ENCODE measurements at places on chromosomes 1 and 21. TPM values are rescaled to one million over a fixed set of nuclear protein-coding genes. Genes with fewer than 3 reads are reported as not detected.

DNA sequence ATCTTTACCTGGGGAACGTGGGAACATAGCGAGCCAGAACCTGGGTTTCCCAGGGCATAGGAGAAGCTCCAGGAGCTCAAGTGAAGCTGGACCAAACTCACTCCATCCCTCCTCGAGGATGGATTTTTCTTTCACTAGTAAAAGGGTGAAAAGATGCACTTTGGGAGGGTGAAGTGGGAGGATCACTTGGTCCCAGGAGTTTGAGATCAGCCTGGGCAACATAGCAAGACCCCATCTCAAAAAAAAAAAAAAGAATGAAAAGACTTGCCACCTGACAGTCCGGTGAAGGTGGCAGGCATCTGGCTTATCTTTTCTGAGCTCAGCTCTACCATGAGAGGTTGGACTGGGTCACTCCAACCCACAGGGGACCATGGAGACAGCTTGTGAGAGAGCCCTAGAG, 42.3 kb downstream of the CHAF1B start:
- no peak for DNase-seq

DNA sequence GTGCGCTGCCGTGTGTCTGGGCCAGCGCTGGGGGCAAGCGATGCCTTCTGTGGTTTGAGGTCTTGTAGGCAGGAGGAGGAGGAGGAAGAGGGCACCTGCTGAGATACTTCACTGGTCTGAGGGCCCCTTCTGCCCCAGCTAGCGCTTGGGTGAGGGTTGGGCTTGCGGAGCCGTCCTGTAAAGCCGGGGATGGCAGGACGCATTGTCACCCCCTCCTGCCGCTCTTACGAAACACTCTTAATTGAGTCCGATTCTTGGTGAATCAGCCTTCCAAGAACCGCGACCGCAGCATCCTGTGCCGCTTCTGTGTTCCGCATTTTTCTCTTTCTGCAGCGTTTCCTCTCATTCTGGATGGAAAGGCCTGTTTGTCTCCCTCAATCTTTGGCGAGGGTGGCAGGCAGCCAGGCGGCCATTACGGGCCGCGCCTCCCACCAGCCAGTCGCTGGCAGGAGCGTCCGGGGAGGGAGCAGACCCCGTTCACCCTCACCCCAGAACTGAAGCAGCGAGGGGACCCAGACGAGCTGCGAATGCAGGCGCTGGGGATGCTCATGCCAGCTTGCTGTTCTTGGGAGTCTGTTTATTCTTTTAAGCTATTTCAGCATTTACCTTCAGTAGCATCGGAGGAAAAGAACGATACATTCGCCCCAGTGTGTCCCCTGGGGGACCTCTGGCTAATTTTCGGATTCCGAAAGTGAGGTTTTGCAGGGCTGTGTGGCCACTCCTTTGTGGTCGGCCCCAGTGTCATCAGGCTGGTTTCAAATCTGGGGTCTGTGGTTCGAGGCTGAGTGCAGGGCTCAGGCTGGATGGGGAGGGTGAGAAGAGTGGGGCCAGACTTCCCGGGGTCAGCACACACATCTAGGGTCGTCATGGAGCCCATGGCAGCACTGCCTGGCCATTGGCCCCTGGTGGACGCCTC, 62.7 kb downstream of the SKI start:
- peak; percentile 74 for DNase-seq

- DNase-seq, result no peak
Observed at GRCh38 chr21:43321111-43321510, 105.8 kb downstream of the SIK1 start.

GRCh38 chr1:238677567-238677966, 708.8 kb upstream of the CHRM3 start:
- no peak for DNase-seq

GRCh38 chr1:91018006-91018405, 3.8 kb downstream of the ZNF644 start:
- no peak for DNase-seq

DNA sequence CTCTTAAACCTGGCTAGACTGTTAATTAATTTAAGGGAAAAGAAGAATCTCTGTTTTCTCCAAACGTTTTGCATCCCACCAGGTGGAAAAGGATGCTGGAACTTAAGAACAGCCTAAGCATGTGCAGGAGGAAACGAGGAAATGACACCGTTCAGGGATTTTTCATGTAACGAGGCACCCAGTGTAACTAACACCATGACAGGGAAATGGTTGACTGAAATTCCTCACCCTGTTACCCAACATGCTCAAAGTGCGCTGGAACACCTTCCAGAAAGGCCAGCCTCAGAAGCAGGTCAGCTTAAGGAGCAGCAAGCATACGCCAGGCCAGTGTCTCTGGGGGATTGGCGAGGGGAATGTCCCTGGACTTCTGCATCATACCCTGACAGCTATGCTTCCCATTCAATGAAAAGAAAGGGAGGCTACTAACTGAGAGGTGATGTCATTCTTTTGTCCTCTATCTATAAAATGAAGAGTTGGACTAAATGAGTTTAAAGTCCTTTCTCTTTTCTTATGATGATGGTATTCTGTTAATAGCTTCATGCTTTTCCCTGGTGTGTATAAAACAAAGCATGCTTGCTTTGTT, 21.6 kb downstream of the TNN start:
- no peak for DNase-seq

- DNase-seq, result no peak
Observed at GRCh38 chr1:90414201-90414600, 302.9 kb downstream of the BARHL2 start.

DNA sequence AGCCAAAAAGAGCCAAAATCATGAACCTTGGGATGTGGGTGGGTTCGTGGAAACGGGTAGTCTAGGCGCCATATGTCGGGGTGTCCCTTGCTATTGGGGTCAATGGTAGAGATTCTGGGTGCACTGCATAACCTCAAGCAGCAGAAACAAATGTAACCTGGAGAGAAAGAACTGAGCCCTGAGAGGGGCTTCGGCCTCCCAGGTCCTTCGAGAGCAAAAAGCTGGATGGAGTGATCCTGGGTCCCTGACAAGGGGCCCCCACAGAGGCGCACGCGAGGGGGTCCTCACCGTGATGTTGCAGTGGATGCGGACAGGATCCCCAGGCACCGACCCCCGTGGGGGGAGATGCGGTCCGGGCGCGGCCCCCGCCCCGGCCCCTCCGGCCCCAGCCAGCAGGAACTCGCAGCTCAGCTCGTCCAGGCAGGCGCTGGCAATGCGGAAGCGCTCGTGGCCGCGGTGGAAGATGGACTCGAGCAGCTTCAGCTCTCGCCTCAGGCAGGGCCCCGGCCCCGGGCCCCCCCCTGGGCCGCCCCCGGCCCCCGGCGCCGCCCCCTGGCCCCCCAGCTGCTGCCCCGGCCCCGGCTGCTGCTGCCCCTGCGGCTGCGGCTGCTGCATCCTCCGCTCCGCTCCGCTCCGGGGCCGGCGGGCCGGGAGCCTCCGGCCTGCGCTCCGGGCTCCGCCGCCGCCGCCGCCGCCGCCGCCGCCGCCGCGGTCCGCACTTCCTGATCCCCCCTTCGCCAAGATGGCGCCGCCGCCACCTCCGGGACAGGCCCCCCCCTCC, at the start of gene UBE2Q1:
Gene UBE2Q1, minus strand, starts transcription at position 724 of the 781 bp plus-strand sequence. Its CDS starts 109 bp downstream, at position 615.
- DNase-seq, result peak; percentile 27

DNA sequence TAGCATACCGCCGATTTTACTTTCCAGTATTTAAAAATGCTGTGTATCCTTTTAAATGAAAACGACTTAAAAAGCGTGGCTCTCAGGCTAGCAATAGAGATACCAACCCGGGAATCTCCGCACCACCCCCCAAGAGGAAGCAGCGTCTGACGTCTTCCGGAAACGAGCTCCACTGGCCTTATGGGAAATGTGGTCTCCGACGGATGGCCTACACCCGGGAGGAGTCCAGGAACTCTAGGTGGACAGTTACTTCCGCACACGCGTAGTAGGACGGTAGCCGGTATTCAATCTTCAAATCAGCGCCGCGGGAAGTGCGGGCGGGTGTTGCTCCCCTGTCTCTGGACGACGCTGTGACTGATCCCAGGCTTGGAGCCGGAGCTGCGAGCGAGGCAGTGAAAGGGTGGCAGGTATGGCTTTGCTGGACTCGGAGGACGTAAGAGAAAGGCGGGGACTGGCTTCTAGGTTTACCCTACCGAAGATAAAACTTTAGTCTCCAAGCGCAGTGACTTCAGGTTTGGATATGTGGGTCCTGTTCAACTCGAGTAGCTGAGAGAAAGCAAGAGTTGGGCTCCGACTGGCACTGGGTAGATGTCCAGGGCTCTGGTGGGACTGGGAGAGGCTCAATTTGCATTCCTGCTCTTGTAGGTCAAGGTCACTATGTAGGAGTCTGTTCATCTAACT, at the start of gene ZNF684:
Gene ZNF684, plus strand, starts transcription at position 257 of the 681 bp plus-strand sequence. CDS start 1,530 bp downstream, outside the sequence.
- DNase-seq, result peak; percentile 83

DNA sequence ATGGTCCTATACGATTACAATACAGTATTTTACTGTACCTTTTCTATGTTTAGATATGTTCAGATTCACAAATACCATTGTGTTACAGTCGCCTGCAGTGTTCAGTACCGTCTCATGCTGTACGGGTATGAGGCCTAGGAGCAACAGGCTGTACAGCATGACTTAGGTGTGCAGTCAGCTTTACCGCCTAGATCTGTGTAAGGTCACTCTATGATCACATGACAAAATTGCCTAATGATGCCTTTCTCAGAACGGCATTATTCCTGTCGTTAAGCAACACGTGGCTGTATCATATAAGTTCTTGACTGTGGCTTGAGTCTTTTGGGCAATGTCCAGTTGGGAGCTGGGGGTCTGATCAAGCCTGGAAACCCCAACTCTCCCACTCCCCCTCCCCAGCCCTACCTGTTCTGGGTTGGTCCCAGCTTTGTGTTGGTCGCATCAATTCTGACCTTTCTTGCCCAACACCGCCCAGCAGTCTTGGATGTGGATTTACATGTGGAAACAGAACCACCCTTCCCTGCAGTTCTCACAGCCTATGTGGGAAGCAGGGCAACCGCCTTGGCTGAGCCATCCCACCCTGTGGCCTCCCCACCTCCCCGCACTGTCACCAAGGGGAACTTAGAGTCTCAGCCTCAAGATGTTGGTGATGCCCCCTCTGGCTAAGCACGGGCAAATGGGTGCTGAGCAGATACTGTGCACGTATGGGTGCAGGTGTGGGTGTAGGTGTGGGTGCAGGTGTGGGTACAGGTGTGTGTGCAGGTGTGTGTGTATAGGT, 80.2 kb upstream of the ACTL8 start:
- DNase-seq, result no peak

DNA sequence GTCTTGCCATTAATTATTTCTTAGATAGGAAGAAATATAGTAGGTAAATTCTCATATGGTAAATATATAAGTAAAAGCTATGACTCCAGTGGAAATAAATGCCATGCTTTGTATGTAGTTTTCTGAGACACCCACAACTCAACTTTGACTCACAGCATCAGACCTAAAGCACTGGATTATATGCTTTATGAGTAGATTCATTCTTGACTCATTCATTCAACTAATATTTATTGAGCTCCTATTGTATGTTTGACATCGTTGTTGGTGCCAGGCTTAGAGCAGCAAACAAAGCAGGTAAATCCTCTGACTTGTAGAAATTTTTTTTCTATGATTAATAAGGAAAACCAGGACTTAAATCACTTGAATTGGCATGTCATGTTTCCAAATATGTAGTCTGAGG, 211.4 kb downstream of the PTPRC start:
- no peak for DNase-seq

DNA sequence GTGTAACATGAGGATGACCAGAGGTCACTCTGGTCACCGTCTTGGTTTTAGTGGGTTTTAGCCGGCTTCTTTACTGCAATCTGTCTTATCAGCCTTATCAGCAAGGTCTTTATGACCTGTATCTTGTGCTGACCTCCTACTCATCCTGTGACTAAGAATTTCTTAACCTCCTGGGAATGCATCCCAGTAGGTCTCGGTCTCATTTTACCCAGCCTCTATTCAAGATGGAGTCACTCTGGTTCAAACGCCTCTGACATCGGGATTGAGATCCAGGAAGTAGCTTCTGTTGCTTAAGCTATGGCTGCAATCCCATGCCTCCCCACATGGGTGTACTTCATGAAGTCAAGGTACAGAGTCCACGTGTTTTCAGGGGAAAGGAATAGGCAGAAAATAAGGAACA, 19.9 kb downstream of the FMN2 start:
- no peak for DNase-seq

DNA sequence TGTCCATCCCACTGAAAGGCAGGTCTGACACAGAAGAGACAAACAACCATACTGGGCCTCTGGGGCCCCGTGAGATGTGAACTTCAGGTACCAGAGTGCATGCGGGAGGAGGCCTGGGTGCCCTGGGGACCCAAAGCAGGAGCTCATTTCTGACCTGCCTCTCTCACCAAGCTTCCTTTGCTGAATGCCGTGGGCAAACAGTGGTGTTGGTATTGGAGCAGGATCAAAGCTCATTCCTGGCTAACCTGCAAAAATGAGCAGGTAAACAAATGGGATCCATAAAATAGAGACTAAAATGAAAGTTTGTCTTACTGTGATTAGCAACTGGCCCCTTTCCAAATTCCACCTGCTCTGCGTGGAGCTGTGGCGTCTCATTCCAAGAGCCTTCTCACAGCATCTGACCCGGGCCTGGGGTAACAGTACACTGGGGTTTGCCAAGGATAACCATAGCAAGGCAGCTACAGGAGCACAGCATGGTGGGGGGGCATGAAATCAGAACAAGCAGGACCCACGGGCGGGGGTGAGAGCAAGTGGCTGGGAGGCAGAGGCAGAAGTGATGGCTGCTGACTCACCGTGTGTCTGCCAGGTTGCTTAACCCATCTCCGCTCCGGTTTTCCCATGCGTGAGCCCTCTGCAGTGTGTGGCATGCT, 103.6 kb downstream of the KIF26B start:
- no peak for DNase-seq

- DNase-seq, result no peak
Observed at GRCh38 chr1:94048413-94049164, 72.4 kb downstream of the ABCA4 start.

GRCh38 chr1:239483391-239483790, 97.0 kb downstream of the CHRM3 start:
- no peak for DNase-seq

DNA sequence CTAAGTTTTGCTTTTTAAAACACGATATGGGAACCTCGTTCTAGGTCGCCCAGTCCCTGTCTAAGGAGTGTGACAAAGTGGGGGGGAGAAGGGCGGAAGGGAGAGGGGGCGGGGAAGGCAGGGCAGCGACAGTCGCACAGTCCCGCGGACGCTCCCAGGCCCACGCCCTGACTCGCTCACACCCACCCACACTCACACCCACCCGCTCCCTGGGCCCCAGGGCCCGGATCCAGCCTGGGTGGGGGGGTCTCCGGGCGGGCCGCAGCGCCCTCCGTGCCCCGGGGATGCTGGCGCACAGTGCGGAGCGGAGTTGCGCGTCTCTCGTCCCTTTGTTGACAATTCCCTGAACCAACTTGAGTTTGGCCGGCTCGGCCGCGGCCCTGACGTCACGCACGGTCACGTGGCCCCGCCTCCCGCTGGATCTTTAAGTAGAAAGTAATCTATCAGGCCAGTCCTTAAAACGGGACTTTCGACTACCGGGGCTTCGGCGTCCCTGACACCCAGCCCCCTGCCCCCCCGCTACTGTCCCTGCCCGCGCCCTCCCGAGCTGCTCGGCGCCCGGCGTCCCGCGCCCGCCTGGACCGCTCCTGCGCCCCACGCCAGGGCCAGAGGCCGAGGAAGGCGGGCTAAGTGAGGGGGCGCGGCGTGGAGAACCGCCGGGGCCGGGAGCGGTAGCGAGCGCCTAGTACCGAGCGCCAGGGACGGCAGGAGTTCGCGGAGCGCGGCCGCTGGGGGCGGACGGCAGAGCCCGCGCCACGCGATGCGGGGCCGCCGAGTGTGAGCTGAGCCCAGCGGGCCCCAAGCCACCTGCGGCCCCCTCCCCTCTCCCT, at the start of gene FOXD3:
Gene FOXD3, plus strand, starts transcription at position 454 of the 830 bp plus-strand sequence. CDS start 492 bp downstream, outside the sequence.
- DNase-seq, result no peak

ABCA4 gene
- not detected for total RNA-seq

RGS16 gene
- 143 TPM for total RNA-seq

CATSPERE gene
- total RNA-seq, result 0.08 TPM

NLRP3 gene
- not detected for total RNA-seq
